Activated B cell treated with CpG ODN at 0.5 μM for 24 hours (primary cell): ENCODE measurements at places on chromosomes 11 and 22. TPM values are rescaled to one million over a fixed set of nuclear protein-coding genes. Genes with fewer than 3 reads are reported as not detected.
A peak's percentile ranks its signal among the peaks of the same experiment; 100 is the strongest.

DNA sequence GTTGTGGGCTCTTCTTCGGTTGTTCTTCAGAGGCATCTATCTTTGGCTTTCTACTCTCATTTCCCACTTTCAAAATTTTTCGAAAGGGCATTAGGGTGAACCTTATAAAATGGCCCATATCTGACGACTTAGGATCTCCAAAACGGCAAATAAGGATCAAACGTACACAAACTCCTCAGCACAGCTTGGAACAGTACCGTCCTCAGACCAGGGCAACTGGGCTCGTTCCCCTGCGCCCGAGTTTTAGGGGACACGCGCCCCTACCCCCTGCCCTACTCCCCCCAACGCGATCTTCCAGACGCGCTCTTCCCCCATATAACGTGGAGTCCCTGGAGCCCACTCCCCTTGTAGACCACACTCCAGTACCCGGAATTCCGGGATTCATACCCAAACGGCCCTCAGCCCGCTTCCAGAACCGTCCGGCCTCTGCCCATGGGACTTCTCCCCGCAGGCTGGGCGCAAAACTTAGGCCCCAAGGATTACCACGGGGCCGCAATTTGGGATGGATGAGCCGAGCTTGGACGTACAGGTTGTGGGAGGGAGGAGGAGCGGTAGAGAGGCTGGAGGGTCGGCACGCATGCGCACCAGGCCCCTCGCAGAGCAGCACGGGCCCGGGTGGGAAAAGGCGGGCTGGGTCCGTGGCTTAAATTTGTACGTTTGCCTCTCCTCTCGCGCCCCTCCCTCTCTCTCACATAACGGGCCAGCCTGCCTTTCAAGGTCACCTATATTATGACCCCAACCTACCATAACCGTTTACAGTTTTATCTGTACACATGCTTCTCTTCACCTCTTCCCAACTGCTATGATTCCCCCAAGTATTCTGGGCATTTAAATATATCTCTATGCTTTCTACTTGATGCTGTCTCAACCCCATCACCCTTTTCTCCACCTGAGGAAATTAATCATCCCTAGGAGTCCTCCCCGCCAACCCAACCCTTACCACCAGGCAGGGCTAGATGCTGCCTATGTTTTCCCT is 3.4 kb downstream of the CCDC89 start:
- H3K4me1 ChIP-seq, result peaks cover 11% of the 10 kb centered on the region
- peaks cover 8% of the 10 kb centered on the region for H3K27me3 ChIP-seq
- DNase-seq, result peak; percentile 55
- H3K4me3 ChIP-seq, result peak overlapping the region; percentile 87
- H3K27ac ChIP-seq, result peak overlapping the region; percentile 69

The POTEH gene
- total RNA-seq, result not detected in 2 replicates

DNA sequence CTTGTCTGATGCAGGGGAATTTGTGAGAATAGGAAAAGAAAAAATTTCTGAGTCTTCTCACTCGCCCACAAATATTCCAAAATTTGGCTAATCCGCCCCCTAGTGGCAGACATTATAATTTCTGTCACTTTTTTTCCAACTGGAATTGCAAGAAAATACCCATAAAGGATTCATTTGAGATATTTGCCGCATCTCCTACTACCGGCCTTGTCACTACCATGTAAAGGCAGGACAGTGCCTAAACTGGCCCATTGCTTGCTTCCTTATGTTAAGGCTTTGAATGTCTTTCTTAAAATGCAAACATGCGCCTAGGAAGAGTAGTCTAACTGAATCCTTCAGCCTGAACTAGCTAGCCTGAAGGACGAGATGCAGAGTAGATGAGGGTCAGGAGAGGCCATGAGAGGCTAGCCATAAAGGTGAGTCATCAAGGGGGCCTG is 9.3 kb upstream of the CEP295 start:
- H3K27ac ChIP-seq, result no peak overlapping the region
- H3K27me3 ChIP-seq, result peaks cover 14% of the 10 kb centered on the region
- H3K4me3 ChIP-seq, result no peak overlapping the region
- H3K36me3 ChIP-seq, result no peaks in the 10 kb centered on the region
- no peaks in the 10 kb centered on the region for H3K4me1 ChIP-seq
- no peak for DNase-seq

GRCh38 chr22:47047321-47048122 is 285.1 kb downstream of the TBC1D22A start:
- no peak overlapping the region for H3K4me3 ChIP-seq
- no peak for DNase-seq
- peaks cover 30% of the 10 kb centered on the region for H3K36me3 ChIP-seq
- peaks cover 38% of the 10 kb centered on the region for H3K4me1 ChIP-seq
- peak overlapping the region; percentile 57 for H3K27ac ChIP-seq
- H3K27me3 ChIP-seq, result no peaks in the 10 kb centered on the region

The KRTAP5-7 gene
- 0.24 and 0.49 TPM in 2 replicates for total RNA-seq
